Memory B cell (primary cell): ENCODE measurements at places on chromosomes 6 and 20.

DNA sequence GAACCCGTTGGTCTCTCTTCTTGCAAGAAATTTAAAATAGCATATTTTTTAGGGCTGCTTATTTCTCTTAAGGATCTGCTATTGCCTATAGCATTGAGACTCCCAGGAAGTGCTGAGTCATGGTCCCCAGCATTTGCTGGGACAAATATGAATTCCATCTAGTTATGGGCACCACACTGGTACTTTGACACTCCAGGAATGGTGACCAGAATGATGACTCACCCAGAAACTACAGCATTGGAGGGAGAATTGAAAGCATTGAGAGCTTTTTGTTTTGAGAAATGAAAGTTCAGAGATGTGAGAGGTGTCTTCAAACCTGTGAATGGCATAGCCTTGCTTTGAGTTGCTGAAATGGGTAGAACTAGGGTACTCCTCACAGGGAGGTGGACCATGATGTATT, 699.7 kb downstream of the DHX35 start:
- DNase-seq, result no peak

DNA sequence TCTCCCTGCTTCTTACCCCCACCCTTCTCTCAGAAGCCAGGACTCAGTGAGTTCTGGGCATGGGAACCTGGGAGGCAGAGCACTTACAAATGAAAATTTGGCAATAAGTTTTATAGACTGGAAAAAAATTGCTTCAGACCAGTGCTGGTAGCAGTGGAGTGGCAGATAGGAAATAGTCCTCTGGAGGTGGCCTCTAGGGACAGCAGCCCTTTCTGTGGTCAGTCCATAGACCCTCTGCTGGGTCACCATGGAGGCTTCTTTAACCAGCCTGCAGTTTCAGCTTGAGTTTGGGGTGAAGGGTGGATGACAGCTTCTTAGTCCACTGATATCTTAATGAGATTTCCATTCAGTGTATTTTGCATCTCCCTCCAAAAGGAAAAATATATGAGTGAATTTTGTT, 179.1 kb downstream of the ARID1B start:
- no peak for DNase-seq

- DNase-seq, result no peak
Measured at GRCh38 chr20:57828696-57829095, 118.9 kb upstream of the PMEPA1 start.

GRCh38 chr20:20953738-20954618, 152.2 kb downstream of the LINC00237 start:
- no peak for DNase-seq

DNA sequence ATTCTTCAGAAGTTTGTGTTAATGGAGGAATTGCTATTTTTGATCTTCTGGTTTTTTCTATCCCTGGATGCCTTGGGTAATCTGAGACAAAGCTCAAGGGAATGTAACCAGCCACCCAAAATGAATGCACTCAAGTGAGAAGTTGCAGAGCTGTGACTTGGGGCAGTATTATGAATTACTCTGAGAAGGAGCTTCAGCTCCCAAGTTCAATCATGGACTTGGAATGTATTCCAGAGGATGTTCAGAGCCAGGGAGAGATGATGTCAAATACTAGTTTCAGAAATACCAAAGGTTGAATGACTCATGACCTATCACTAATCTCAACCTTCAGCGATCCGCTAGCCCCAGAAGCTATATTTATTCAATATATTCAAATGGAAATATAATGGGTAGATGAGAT, 375.2 kb upstream of the PLCB4 start:
- no peak for DNase-seq
